ENCODE measurements at places on chromosomes 4 and X. TPM values are rescaled to one million over a fixed set of nuclear protein-coding genes. Genes with fewer than 3 reads are reported as not detected.

The RTL3 gene
- 0.19 TPM for total RNA-seq

The FBXL5 gene
- total RNA-seq = 103 TPM

The GAGE1 gene
- total RNA-seq = not detected

The FABP2 gene
- under 0.01 TPM for total RNA-seq

The TREX2 gene
- total RNA-seq = 4.4 TPM

The UGT2B11 gene
- not detected for total RNA-seq

The ZCCHC13 gene
- not detected for total RNA-seq

The CPEB2 gene
- total RNA-seq = 21.4 TPM

The EDA gene
- 0.77 TPM for total RNA-seq

The GPM6B gene
- 5.4 TPM for total RNA-seq

The BTK gene
- total RNA-seq = not detected

The NSUN7 gene
- under 0.01 TPM for total RNA-seq
